GM04503 (cell line): ENCODE measurements at places on chromosomes 4 and X.
A peak's percentile ranks its signal among the peaks of the same experiment; 100 is the strongest.

GRCh38 chr4:183722731-183723560 lies 63.9 kb downstream of the TRAPPC11 start:
- DNase-seq, result no peak

DNA sequence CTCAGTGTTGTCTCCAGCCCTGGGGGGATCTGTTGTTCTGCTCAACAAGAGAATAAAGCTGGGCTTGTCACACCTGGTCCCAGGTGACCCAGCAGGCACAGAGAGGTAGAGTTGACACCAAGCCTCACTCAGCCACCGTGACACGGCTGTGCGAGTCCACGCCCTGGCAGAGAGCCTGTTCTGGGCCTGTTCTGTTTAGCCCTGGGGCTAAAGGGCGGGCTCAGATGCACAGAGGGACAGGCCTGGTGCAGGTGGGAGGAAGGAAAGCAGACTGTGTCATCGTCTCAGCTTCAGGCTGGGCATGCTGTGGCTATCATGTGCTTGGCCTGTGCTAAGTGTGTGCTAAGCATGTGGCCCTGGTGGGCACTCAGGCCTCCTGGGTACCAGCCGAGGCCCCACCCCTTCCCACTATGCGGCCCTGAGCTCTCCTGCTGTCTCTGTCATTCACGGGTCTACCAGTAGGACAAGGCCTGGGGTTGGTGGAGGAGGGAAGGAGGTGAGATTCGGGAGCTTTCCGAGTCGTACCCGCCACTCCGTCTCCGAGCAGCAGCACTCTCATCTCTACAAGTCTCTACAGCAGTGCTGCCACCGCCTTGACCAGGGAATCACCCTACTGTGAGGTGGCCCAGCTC lies 10.8 kb downstream of the WFS1 start:
- no peak for DNase-seq

DNA sequence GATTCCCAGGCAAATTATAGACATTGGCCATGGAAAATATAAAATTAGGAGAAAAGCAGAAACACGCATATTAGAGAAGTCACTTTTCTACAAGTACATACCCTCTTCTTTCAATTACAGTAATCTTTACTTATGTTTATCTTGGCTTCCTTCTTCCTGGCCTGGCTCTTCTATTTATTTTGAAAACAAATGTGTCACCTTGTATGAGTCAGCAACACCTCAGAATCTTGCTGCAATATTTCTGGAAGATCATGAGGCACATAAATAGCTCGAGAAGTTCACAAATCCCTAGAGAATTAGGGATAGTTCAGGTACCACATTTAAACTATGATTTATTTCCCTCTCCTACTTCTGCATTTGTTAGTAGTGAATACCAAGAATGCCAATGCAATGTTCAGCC lies 124.6 kb downstream of the ANOS1 start:
- DNase-seq, result no peak

GRCh38 chr4:169286562-169287301 lies 16.0 kb upstream of the SH3RF1 start:
- DNase-seq, result no peak

DNA sequence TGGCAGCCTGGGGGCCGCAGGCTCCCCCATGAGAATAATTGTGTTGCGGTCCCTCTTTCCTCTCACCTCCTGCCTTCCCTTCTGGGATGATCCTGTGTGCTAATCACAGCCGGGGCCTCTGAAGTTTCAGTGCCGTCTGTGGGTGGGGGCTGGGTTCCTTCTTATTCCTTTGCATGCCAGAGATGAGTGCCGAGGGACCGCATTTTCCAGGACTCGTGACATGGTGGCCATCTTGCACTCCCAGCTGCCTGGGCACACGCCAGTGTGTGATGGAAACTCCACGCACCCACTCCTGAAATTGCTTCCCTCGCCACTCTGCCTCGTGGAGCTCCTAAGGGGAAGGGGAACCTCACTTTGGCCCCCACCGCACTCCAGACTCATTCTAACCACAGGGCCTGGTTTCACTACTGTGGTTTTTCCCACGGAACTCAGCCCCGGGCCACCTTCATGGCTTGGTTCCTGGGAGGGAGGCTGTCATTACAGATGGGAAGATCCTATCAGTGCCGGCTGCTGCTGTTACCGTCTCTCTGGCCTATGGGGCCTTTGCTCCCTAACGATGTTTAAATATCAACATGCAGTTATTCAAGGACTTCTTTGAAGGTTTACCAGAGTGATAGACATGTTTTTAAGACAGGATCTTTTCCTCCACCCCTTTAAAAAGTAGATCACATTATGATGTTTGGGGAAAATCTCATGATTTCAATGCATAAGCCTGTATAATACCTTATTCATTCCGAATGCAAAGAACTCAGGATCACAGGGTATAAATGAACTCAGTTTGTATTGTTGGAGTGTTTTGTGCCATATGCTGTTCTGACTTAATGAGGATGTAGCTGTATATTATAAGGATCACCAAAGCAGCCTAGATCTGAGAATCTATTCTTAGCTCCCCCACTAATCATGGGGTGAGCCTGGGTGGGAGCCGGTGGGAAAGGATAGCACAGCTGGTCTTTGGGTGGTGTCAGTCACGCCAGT lies 89.6 kb downstream of the SORCS2 start:
- DNase-seq, result peak; percentile 9

DNA sequence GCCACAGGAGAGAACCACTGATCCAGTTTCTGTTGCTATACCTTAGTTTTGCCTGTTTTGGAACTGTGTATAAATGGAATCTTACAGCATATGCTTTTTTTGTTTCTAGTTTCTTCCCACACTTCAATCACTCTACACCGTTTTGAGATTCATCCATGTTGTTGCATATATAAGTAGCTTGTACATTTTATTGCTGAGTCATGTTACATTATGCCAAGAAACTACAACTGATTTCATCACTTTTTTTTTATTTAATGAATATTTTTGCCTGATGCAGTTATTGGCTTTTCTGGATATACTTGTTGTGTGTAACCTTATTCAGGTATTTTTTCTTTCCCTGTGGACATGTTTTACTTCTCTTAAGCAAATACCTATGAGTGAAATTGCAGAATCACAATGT lies 1135.9 kb downstream of the RAPGEF2 start:
- no peak for DNase-seq

DNA sequence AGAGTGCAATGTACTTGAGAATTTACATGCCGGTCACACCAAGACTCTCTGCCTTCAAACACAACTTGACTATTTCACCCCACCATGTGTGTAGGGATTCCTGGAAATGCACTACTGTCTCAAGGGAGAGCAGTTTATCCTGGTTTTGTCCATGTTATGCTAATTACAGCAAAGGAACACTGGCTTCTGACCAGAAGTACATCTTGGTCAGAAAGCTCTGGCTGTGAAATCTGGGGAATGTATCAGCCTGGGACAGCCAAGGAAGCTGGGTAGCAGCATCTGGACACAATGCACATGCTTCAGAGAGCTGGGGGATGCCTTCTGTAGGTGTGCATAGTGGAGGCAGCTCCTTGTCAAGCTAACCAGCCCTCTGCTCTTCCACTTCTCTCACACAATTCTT lies 1432.6 kb upstream of the TENM3 start:
- no peak for DNase-seq

DNA sequence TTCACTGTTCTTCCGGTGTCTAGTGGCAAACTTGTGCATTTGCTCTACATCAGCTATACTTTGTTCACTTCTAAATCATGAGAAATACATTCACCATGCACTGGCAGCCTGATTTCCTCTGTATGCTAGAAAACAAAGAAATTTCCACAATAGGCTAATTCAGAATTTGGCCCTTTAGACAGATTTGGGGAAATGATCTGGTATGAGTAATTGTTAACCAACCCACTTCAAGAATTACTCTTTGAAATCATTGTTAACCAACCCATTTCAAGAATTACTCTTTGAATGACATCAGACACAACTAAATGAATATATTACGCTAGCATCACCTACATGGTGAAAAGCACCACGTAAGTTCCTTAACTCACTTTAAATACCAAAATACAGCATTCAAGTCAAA lies 14.6 kb downstream of the APBB2 start:
- DNase-seq, result no peak
